ENCODE measurements at places on chromosomes 12 and 14.
A peak's percentile ranks its signal among the peaks of the same experiment; 100 is the strongest.

DNA sequence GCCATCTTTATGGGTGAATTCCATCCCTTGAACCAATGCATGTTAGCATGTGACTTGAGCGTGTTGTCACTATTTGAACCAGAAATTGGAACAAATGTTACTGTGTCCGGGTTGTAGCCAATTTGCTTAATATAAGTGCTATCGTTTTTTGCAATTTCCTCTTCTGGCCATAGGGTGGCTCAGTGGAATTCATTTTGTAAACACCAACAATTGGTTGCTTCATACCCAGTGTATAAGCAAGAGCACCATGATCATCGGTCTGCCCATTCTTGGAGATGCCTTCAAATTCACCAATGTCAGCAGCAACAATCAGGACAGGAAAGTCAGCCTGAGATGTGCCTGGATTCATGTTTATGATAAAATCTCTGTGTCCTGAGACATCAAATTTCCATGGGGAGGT lies 5.0 kb upstream of the NEDD1 start:
- no peak for DNase-seq

DNA sequence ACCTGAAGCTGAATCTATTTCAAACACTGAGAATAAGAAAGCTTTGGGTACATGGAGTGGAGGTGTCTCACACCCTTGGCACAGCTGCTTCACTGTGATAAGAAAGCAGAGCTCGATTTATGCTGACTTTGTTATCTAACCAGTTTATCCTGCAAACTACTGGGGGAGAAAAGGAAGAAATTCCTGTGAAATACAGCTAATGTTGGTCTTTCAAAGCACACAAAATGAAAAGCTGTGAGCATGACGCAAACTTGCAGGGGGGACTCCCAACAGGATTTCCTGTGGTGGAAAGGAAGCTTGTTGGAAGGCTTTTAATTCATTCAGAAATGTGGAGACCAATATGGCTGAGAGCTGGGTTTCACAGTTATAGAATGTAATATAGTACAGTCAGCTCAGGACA lies 53.4 kb downstream of the SRGAP1 start:
- DNase-seq = no peak

DNA sequence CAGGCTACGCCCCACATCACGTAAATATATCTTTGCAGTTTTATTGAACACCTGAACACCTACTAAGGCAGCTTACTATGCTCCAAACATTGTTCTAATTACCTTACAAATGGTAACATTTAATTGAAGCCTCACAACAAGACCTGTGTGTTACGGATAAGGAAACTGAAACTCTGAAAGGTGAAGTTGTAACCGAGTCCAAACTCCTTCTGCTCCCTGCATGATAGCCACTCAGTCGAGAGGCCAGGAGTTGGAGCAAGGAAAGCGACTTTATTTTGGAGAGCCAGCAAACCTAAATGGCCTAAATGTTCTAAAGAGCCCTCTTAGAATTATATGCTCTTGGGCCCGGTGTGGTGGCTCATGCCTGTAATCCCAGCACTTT lies 12.6 kb upstream of the TRPV4 start:
- DNase-seq = no peak

- no peak for DNase-seq
These were observed 29.8 kb downstream of the SLC38A4 start for GRCh38 chr12:46795988-46796387.

- DNase-seq = no peak
These were observed 5.5 kb downstream of the DNAH10 start for GRCh38 chr12:123767613-123768012.

DNA sequence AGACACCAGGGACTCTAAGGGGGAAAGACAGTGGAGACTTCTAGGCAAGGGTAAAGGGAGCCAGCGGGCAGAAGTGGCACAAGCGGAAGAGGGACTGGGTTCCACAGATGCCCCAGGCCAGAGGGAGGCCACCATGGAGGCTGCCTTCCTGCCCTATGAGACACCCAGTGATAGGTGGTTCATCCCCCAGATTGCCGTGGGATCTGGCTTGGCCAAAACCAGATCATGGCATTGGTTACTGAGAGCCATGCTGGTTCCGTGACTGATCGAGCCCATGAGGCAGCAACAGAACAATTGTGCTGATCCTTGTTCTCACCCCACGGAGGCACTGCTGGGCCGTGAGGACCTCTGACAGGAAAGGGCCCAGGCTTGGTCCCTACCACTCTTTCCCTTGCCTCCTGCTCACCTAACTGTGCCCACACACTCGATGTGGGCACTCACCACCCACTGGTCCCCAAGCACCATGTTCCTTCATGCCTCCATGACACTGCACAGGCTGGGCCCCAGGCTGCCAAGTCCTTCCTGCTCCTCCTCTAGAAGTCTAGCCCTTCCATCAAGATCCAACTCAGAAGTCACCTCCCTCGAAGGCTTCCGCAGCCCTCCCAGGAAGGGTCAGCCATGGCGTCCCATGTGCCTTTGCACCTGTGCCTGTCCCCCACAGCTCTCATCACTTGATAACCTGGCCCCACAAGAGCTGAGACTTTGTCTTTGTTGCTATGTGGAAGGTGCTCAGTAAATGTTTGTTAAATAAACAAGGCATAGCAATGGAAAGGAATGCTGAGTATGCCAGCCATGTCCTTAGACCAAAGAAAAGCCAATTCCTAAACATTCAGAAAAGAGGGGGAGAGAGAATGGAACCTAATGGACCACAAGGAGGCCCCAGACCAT lies 7.3 kb downstream of the KRT79 start:
- DNase-seq = no peak

DNA sequence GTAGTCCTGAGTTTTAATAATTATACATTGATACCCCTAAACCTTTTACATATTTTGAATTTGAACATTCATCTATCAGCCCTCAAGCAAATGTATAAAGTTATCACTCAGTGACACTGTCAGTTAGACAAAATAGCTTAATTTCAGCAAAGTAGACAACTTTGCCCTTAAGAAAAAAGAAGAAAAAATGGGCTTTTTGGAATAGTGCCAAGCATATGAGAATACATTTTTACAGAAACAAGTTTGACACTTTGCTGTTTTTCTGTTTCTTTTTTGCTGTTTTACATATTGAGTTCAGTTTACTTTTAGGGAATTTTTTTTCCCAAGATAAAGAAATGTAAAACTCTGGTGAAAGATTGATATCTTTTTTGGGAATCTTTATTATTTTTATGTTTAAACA lies 14.3 kb downstream of the TBK1 start:
- no peak for DNase-seq

- no peak for DNase-seq
These were observed 5.7 kb downstream of the SLC8B1 start for GRCh38 chr12:113329022-113329790.

DNA sequence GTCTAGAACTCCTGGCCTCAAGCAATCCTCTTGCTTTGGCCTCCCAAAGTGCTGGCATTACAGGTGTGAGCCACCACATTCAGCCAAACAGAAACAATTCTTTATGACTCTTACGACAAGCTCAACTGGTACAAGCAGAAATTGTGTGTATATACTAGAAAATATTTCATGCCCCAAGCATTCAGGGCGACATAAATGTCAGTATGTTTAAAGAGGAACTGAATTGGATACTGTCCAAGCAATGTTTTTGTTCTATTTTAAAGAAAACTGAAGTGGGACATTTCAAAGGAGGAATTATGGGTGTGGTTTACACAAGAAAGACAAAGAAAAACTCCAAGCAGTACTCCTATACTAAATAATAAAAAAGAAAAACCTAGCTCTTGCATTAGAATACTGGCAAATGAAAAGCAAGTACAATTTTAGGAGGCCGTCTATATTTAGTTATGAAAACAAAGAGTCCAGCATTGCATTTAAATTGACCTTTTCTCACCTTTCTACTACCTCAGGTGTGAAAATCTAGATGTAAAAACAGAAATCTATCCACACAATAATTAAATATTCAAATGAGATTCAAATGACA lies 48.9 kb downstream of the PPP1R12A start:
- peak; percentile 5 for DNase-seq

- no peak for DNase-seq
These were observed 74.6 kb upstream of the VASH1 start for GRCh38 chr14:76686646-76687045.

- DNase-seq = peak; percentile 87
These were observed at the start of gene NCAPD2 for GRCh38 chr12:6493497-6494257. Gene NCAPD2, plus strand, starts transcription at chr12:6494102. Its CDS starts 997 bp downstream, at chr12:6495099.

DNA sequence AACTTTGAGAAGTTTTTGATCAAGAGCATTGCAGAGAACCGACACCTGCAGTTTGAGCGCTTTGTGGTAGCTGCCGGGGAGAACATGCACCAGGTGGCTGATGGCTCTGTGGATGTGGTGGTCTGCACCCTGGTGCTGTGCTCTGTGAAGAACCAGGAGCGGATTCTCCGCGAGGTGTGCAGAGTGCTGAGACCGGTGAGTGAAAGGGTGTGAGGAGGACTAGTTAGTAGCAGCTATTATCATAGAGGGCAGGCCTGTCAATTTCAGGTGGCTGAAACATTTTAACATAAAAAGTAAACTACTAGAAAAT lies 27.0 kb upstream of the HIGD1C start:
- DNase-seq = no peak

- DNase-seq = no peak
These were observed 3.1 kb upstream of the GYS2 start for GRCh38 chr12:21607701-21608100.

GRCh38 chr12:1305791-1306500 lies 288.4 kb downstream of the FBXL14 start:
- DNase-seq = no peak

- no peak for DNase-seq
These were observed at the start of gene PLEK2 for GRCh38 chr14:67411820-67412421. Gene PLEK2, minus strand, starts transcription at chr14:67412165. Its CDS starts 106 bp downstream, at chr14:67412059.

DNA sequence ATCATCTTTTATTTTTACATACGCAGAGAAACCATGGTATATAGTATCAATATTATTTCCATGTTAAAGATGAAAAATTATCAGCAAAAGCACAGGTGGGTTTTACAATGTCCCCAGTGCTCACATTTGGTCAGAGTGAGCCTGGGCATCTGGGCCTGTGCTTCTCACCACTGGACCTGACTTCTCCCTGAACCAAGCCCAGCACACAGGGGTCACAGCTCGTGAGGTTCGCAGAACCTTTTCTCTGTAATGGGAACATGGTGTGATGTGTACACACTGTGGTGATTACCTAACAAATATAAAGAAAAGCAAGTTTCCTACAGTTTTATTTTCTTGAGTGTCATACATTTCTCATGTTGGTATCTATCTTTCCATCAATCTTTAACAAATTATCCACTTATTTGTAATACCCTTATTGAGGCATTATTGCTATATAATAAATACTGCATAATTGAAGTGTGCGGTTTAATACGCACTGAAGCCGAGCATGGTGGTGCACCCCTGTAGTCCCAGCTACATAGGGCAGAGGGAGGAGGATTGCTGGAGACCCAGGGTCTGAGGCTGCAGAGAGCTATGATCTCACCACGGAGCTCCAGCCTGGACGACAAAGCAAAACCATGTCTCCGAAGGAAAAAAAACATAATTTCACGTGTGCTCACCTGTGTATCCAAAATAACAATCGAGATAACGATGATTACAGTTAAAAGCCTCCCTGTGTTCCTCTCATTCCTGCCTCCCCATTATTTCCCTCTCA lies 743.2 kb downstream of the TMEM121 start:
- no peak for DNase-seq

DNA sequence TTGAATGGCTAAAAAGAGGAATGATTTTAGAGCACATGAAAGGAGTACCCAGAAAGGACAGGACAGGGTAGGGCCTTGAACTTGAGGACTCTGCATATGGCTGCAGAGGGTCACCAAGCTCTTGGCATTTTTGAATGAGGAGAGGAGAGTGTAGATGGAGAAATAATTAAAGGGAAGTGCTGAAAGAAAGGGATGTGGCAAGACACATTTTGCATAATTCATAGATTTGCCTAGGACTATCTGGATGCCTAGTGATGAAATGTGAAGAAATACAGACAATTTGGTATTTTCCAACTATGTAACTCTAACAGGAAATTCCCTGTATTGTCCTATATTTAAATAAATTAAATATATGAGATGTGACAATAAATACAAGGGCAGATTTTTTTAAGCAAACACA lies 27.5 kb upstream of the MDM1 start:
- DNase-seq = no peak

DNA sequence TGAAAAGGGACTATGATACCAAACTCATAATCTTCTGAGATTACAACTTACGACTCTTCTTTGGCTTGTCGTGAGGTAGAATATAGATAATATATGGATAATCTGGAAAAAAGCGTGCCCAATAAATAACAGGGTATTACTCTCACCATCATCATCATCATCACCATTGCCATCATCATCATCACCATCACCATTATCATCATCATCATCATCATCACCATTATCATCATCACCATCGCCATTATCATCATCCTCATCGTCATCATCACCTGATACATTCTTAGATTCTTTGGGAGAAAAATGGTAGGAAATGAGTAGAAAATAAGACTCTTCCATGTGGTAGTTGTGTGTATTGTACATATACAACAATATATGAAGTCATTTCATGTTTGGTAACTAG lies 259.8 kb downstream of the SYT1 start:
- no peak for DNase-seq
